ENCODE measurements at places on chromosomes 5 and 9.

- peaks cover 30% of the 10 kb centered on the region for H3K4me1 ChIP-seq
- DNase-seq, result no peak
- no peaks in the 10 kb centered on the region for H3K27me3 ChIP-seq
- peak overlapping the region; percentile 81 for H3K27ac ChIP-seq
- peak overlapping the region; percentile 71 for H3K4me3 ChIP-seq
These were observed 186.4 kb downstream of the CDK5RAP2 start for GRCh38 chr9:120393386-120394057.

DNA sequence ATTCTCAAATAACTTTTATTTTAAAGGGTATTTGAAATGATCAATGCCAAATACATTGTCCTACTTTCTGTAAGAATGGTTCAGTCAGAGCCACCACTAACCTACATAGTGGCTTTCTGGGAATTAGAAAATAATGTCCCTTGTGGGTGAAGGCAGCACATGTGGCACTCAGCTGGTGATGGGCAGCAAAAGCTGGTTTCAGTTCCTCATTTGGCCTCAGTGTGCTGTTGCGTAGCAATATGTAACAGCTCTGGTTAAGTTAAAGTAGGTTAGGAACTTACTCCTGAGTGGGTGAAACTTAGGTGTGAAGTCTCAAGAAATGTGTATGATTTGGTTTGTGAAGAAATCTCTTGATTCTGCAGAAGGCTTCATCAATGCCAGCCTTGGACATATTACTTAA lies 99.6 kb upstream of the SPEF2 start:
- H3K4me3 ChIP-seq, result no peak overlapping the region
- no peak for DNase-seq
- no peak overlapping the region for H3K27ac ChIP-seq
- no peaks in the 10 kb centered on the region for H3K36me3 ChIP-seq
- no peaks in the 10 kb centered on the region for H3K4me1 ChIP-seq

GRCh38 chr5:117881426-117882230 lies 1106.7 kb downstream of the DTWD2 start:
- no peaks in the 10 kb centered on the region for H3K36me3 ChIP-seq
- no peak overlapping the region for H3K4me3 ChIP-seq
- no peaks in the 10 kb centered on the region for H3K4me1 ChIP-seq
- no peaks in the 10 kb centered on the region for H3K27me3 ChIP-seq
- DNase-seq, result no peak

- peaks cover 21% of the 10 kb centered on the region for H3K4me1 ChIP-seq
- peaks cover 2% of the 10 kb centered on the region for H3K36me3 ChIP-seq
- H3K4me3 ChIP-seq, result no peak overlapping the region
- H3K27ac ChIP-seq, result no peak overlapping the region
These were observed 3.9 kb upstream of the RARS1 start for GRCh38 chr5:168482361-168482760.

DNA sequence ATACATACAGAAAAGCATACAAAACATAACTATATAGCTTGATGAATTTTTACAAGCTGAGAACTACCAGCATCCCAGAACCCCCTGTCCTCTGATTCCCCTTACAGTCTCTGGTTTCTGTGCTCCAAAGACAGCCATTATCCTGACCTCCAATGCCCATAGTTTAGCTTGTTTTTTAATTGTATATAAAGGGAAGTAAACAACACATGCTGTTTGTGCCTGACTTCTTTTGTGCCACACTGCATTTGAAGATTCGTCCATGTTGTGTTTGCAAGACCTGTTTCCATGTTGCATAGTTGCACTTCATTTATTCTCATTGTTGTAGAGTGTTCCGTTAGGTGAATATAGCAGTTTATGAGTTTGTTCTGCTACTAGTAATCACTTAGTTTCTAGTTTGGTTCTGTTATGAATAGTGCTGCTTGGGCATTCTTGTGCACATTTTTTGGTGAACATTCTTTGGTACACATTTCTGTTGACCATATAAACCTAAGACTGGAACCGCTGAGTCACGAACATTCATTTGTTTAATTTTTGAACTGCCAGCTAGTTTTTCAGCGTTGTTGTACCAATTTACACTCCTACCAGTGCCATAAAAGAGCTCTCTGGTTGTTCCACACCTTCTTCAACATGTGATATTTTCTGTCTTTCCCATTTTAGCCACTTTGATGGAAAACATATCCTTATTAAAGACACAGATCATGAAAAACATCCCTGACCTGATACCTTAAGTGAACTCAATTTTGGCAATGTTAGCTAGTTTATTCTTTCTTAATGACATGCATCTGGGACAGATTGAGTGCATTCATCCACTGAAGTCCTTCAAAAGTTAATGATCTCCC lies 78.1 kb upstream of the ANXA1 start:
- no peak for DNase-seq
- H3K27me3 ChIP-seq, result peaks cover 30% of the 10 kb centered on the region
- no peaks in the 10 kb centered on the region for H3K36me3 ChIP-seq
- no peak overlapping the region for H3K27ac ChIP-seq
- H3K4me1 ChIP-seq, result no peaks in the 10 kb centered on the region

DNA sequence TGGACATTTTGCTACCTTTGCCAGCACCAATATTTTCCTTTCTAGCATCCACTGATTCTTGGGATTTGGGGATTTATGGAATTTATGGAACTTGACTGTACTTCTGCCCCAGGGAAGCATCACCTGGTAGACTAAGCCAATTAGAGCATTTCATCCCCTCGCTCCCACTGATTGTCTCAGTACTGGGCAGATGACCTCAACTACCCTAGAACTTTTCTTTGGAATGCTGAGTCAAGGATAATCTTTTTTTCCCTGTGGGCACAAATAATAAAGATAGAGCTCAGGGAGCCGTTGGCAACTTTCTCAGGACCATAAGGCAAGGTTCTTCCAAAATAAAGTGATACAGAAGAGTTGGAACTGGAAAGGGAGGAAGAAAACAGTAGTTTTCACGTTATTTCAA lies 438.4 kb downstream of the PLK2 start:
- no peaks in the 10 kb centered on the region for H3K4me1 ChIP-seq
- H3K27me3 ChIP-seq, result peaks cover 2% of the 10 kb centered on the region
- no peak overlapping the region for H3K4me3 ChIP-seq
- H3K27ac ChIP-seq, result no peak overlapping the region
- no peaks in the 10 kb centered on the region for H3K36me3 ChIP-seq
- DNase-seq, result no peak

DNA sequence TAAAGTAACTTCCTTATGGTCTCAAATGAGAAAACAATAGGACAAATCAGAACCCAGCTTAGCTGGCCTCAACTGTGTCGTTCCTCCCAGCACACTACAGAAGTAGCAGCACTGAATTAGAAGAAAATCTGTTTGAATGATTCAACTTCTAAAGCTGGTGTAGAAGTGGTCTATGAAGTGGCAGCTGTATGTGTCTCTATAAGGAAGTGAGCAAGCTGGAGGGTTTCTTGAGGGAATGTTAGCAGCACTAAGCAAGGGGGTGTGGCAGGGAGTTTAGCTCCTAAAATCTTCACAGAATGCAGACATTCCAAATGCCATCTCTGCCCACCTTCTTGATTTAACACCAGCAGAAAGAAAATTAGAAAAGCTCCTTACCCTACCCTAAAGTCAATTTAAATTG lies 4.1 kb downstream of the KLF9 start:
- H3K27me3 ChIP-seq, result no peaks in the 10 kb centered on the region
- H3K36me3 ChIP-seq, result peaks cover 20% of the 10 kb centered on the region
- no peak for DNase-seq
- H3K4me3 ChIP-seq, result peak overlapping the region; percentile 97

- no peak overlapping the region for H3K4me3 ChIP-seq
- H3K27me3 ChIP-seq, result peaks cover 5% of the 10 kb centered on the region
- H3K36me3 ChIP-seq, result no peaks in the 10 kb centered on the region
- no peak overlapping the region for H3K27ac ChIP-seq
- peak; percentile 91 for DNase-seq
These were observed 965 bp downstream of the PTGDS start for GRCh38 chr9:136978073-136978864.

DNA sequence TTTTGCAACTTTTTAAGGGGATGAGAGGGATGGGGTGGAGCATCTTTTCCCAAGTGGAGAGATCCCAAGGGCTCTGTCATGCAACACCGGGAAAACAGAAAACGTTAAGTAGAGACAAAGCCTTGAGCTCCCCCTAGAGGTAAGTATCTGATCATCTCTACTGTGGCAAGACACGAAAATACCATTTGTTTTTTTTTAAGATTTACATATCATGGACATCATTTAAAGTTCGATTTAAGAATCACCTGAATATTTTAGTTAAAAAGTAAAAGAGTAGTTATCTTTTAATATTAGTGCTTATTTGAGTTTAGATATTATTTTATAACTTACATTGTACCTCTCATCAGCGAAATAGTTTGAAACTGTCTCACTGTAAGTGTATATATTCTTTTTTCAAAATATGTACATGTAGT lies 200.4 kb downstream of the LRRC70 start:
- no peak overlapping the region for H3K27ac ChIP-seq

GRCh38 chr9:129151469-129151868 lies 26.6 kb downstream of the IER5L start:
- H3K4me3 ChIP-seq, result no peak overlapping the region
- H3K27ac ChIP-seq, result peak overlapping the region; percentile 60
- no peak for DNase-seq
- peaks cover 7% of the 10 kb centered on the region for H3K4me1 ChIP-seq
- peaks cover 14% of the 10 kb centered on the region for H3K36me3 ChIP-seq
- H3K27me3 ChIP-seq, result no peaks in the 10 kb centered on the region

- H3K4me1 ChIP-seq, result no peaks in the 10 kb centered on the region
- no peak overlapping the region for H3K4me3 ChIP-seq
- no peak for DNase-seq
- H3K27ac ChIP-seq, result no peak overlapping the region
- H3K27me3 ChIP-seq, result no peaks in the 10 kb centered on the region
These were observed 26.4 kb downstream of the SURF6 start for GRCh38 chr9:133309608-133310007.

DNA sequence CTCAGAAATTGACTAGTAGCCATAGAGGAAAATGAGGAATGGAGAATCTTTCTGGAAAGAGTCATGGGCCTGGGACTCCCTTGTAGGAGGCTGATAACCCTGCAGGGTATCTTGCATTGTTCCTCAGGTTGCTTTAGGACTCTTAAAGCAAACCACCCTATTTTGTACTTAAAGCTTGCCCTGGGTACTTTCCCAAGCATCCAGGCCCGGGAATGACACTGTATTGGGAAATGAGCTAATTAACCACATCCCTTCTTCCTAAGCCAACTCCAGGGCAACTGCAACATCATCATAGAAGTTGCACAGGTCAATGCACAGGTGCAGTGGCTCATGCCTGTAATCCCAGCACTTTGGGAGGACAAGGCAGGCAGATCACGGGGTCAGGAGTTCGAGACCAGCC lies 55.9 kb downstream of the UGCG start:
- H3K27me3 ChIP-seq, result peaks cover 13% of the 10 kb centered on the region
- no peak overlapping the region for H3K27ac ChIP-seq
- no peaks in the 10 kb centered on the region for H3K36me3 ChIP-seq

GRCh38 chr9:132006677-132007370 lies 72.8 kb downstream of the MED27 start:
- DNase-seq, result peak; percentile 80
- H3K27ac ChIP-seq, result peak overlapping the region; percentile 38
- peaks cover 2% of the 10 kb centered on the region for H3K27me3 ChIP-seq
- H3K4me3 ChIP-seq, result peak overlapping the region; percentile 37
- peaks cover 47% of the 10 kb centered on the region for H3K4me1 ChIP-seq
- peaks cover 15% of the 10 kb centered on the region for H3K36me3 ChIP-seq

DNA sequence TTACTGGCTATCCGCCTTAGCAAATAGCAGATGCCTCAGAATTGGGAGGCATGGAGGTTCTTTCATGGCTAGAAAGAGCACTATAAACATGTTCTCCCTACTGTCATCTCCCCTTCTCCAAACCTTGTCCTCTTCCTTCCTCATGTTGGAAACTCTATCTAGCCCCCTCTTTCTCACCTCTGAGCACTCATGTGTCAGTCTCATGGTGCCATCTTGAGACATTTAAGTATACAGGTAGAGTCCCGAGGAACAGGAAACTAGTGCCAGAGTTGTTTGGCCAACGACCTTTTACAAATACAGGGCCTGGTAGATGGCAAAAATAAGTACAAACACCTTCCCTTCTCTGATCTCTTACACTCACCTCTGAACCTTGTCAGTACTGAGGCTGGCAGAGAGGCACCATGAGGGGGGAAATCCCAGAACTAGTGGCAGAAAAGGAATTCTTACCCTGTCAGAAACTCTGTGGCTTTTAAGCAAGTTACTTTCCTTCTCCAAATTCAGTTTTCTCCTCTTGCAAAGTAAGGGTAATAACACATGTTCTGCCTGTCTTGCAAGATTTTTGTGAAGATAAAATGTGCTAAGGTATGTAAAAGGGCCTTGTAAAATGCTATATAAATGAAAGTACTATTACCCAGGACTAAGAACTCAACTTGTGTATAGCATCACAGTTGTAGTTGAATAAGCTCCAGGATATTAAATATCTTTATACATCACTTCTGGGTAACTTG lies 94.1 kb upstream of the SNX2 start:
- H3K27me3 ChIP-seq, result no peaks in the 10 kb centered on the region
- H3K4me1 ChIP-seq, result no peaks in the 10 kb centered on the region
- no peak overlapping the region for H3K4me3 ChIP-seq
- no peak overlapping the region for H3K27ac ChIP-seq
- H3K36me3 ChIP-seq, result no peaks in the 10 kb centered on the region

DNA sequence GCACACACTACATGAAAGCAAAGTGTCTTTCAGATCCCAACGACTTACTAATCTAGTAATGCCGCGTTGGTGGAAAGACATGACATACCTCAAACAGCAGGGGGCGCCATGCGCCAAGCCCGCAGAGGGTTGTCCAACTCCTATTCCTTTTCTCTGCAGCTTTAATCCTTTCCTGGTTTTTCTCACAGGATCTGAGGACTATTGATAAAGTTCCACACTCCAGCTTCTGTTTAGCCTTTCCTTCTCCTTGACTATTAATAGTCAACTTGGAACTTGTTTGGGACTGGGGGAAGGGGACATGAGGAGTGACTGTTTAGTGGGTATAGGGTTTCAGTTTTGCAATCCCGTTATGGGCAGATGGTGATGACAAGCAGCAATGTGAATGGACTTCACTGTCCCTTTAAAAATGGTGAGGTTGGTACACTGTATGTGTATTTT lies 62.9 kb downstream of the OTULIN start:
- peaks cover 10% of the 10 kb centered on the region for H3K36me3 ChIP-seq
- no peak overlapping the region for H3K4me3 ChIP-seq
- H3K27me3 ChIP-seq, result no peaks in the 10 kb centered on the region
- peaks cover 4% of the 10 kb centered on the region for H3K4me1 ChIP-seq
- DNase-seq, result peak; percentile 92

- DNase-seq, result no peak
- H3K36me3 ChIP-seq, result peaks cover 25% of the 10 kb centered on the region
- no peak overlapping the region for H3K4me3 ChIP-seq
- H3K27ac ChIP-seq, result no peak overlapping the region
- no peaks in the 10 kb centered on the region for H3K4me1 ChIP-seq
- no peaks in the 10 kb centered on the region for H3K27me3 ChIP-seq
These were observed 16.5 kb downstream of the SPACA9 start for GRCh38 chr9:132894862-132895835.

- H3K27me3 ChIP-seq, result no peaks in the 10 kb centered on the region
- no peaks in the 10 kb centered on the region for H3K4me1 ChIP-seq
- peaks cover 49% of the 10 kb centered on the region for H3K36me3 ChIP-seq
- no peak overlapping the region for H3K4me3 ChIP-seq
These were observed 52.1 kb upstream of the CACNA1B start for GRCh38 chr9:137825324-137825989.

GRCh38 chr5:107517185-107518033 lies 153.3 kb downstream of the EFNA5 start:
- peaks cover 2% of the 10 kb centered on the region for H3K27me3 ChIP-seq
- no peak overlapping the region for H3K27ac ChIP-seq
- DNase-seq, result peak; percentile 3

All from activated CD4-positive, alpha-beta T cell treated with anti-CD3 and anti-CD28 coated beads, Interleukin-2, amount 10 ng/mL, durations not matched to agents 24 days and 14 days (primary cell).